ENCODE measurements at places on chromosomes 1 and 21. TPM values are rescaled to one million over a fixed set of nuclear protein-coding genes. Genes with fewer than 3 reads are reported as not detected.

- no peak for DNase-seq
Observed at GRCh38 chr21:20639026-20639425, 359.2 kb upstream of the NCAM2 start.

- no peak for DNase-seq
Observed at GRCh38 chr1:87111659-87112371, 197.4 kb downstream of the HS2ST1 start.

DNA sequence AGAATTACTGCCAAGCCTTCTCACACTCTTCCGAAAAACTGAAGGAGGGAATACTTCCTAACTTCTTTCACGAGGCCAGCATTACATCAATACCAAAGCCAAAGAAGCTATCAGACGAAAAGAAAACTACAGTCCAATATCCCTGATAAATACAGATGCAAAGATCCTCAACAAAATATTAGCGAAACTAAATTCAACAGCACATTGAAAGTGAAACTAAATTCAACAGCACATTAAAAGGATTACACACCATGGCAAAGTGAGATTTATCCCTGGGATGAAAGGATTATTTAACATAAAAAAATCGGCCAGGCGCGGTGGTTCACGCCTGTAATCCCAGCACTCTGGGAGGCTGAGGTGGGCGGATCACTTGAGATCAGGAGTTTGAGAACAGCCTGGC is 176.8 kb downstream of the FAF1 start:
- no peak for DNase-seq

DNA sequence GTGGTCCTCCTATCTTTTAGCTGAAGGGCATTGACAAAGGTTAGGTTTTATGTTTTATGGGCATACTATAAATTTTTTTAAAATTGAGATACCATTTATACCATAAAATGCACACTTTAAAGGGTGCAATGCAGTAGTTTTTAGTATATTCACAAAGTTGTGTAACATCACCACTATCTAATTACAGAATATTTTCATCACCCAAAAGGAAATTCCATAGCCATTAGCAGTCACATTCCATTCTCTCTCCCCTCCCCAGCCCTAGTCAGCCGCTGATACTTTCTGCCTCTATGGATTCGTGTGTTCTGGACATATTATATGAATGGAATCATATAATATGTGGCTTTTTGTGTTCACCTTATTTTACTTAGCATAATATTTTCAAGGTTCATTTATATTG is 135.8 kb upstream of the B3GALT2 start:
- DNase-seq = no peak

MPZ gene
- polyA plus RNA-seq = 2.8 TPM

LAX1 gene
- polyA plus RNA-seq = 0.31 TPM

EDARADD gene
- polyA plus RNA-seq = 3.6 TPM

LCE3E gene
- polyA plus RNA-seq = not detected
